ENCODE measurements at places on chromosomes 7 and 10. TPM values are rescaled to one million over a fixed set of nuclear protein-coding genes. Genes with fewer than 3 reads are reported as not detected.

DHX32 gene
- 57.5 TPM for total RNA-seq

UBTD1 gene
- 31.4 TPM for total RNA-seq

C10orf62 gene
- 0.19 TPM for total RNA-seq

WDR86 gene
- not detected for total RNA-seq

FAM25C gene
- not detected for total RNA-seq

OR13A1 gene
- not detected for total RNA-seq

STAG3 gene
- 1.1 TPM for total RNA-seq

GDF2 gene
- total RNA-seq, result not detected

HPSE2 gene
- total RNA-seq, result not detected

PTF1A gene
- not detected for total RNA-seq
